Pancreas (tissue), 10 donors: ENCODE measurements at places on chromosomes 3 and 15.

- DNase-seq, result no peak
Observed at GRCh38 chr3:174951034-174951433, 91.9 kb downstream of the NAALADL2 start.

DNA sequence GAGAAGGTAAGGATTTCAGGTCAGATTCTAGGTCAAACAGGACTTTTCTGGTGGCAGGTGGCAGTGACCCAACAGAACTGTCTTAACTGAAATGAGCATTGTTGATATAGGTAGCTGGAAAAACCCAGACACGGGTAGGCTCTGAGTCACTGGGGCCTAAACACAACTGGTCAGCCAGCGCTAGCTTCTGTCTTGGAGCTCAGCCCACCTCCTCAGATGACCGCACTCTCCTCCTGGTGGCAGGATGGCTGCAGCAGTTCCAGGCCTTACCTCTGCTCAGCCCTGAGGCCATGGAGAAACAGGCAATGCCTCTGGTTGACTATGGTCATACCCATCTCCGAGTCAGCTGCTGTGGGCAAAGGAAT lies 61.1 kb upstream of the GATA2 start:
- DNase-seq, result no peak

- DNase-seq, result no peak
Observed at GRCh38 chr3:22296601-22297000, 545.6 kb upstream of the ZNF385D start.

DNA sequence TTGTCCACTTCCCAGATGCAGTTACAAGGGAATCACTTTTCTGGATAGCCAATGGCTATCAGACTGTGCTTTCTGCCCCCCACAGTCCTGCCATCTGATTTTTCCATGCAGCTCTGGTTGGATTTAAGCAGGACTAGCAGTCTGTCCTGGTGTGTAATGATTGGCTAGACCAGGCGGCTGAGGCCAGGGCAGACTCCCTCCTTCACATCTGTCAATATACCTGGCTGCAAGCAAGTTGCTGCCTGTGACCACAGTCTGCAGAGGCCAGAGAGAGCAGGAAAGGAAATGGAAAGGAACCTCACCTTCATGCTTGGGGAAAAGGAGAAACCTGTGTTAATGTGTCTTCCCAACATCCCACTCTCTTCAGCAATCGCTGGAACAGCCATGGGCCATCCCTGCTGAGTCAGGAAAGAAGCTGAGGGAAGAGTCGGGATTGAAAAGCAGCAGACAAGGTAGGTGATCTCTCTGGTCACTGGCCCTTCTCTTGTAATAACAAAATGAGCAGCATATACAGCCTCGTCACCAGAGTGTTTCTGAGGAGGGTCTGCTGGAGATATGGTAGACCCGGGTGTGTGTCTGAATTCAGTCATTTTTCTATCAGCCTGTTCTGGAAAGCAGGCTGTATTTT lies 126.7 kb upstream of the PHLDB2 start:
- DNase-seq, result peak; percentile 71

DNA sequence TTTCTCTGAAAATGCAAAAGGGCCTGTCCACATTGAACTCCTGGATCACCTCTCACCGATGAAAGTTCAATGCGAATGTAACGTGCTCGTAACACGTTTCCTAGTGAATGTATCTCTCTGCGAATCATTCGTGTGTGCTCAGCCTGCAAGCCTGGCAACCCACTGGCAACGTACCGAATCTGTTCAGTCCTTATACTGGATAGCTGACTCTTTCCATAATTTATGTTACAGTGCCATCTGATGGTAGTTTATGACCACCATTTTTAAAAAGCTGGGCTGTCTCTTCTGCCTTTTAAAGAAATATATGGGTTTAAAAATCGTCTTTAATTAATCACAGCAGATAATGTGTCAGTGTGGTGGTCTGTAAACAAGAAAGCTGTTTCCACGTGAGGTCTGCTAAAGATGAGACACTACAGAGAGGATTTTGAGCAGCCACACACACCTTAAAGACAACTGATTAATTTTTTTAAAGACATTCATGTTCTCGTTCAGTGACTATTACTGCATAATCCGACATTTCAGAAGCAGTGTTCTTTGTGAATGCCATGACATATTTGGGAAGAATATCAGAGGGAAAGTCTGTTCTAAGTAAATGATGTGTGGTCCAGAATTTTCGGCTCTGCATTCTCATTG lies 69.4 kb upstream of the FOXP1 start:
- peak; percentile 72 for DNase-seq

DNA sequence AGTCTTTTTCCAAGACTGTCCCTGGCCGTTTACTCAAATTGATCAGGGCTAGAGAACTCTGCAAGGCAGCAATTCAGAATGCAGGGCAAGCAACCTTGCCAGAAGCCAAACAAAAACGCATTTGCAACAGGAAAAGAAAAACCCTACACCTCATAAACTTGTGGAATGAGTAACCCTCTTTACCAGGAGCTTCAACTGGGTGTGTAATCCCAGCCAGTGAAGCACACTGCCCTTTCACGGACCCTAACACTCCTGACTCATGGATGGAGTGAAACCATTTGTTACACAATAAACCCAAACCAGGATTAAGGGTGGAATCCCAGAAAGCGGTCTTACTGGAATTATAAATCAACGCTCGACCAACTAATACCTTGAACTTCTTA lies 14.8 kb upstream of the LDHAL6B start:
- DNase-seq, result no peak

- no peak for DNase-seq
Observed at GRCh38 chr3:4593014-4593413, 99.9 kb downstream of the ITPR1 start.

- no peak for DNase-seq
Observed at GRCh38 chr15:39835550-39835949, 52.9 kb upstream of the FSIP1 start.

- DNase-seq, result no peak
Observed at GRCh38 chr3:132790806-132791205, 68.6 kb upstream of the NPHP3 start.

- no peak for DNase-seq
Observed at GRCh38 chr3:195913382-195913781, 5.0 kb upstream of the TNK2 start.

- DNase-seq, result peak; percentile 50
Observed at GRCh38 chr3:18445401-18446148, 20.4 kb upstream of the SATB1 start.

GRCh38 chr3:62368705-62369475 lies 4.5 kb downstream of the FEZF2 start:
- DNase-seq, result no peak

DNA sequence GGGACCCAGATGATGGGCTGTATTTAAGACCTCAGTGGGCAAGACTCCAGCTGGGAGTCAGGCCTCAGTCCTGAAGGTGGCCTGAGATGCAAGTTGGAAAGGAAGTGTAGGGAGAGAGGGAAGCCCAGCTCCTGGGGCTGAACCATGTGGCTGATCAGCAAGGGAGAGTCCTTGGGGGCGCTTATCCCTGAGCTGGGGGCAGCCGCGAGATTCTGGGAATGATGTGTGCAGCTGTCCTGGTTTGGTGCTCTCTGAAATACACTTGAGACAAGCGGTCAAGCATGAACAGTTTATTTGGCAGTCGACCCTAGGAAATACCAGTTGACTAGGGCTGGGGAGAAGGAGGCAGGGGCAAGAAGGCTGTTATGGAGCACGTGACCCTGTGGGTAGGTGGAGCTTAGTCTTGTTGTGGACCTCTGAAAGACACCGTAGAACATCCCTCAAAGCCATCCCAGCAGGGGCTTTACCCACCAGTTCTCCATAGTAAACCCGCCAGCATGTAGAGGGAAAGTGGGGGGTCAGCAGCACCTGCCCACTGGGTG lies 41.8 kb upstream of the SLC6A11 start:
- DNase-seq, result no peak

- DNase-seq, result no peak
Observed at GRCh38 chr3:129162729-129163579, 2.1 kb upstream of the ISY1 start.

- DNase-seq, result no peak
Observed at GRCh38 chr3:166569589-166569988, 732.4 kb upstream of the BCHE start.

DNA sequence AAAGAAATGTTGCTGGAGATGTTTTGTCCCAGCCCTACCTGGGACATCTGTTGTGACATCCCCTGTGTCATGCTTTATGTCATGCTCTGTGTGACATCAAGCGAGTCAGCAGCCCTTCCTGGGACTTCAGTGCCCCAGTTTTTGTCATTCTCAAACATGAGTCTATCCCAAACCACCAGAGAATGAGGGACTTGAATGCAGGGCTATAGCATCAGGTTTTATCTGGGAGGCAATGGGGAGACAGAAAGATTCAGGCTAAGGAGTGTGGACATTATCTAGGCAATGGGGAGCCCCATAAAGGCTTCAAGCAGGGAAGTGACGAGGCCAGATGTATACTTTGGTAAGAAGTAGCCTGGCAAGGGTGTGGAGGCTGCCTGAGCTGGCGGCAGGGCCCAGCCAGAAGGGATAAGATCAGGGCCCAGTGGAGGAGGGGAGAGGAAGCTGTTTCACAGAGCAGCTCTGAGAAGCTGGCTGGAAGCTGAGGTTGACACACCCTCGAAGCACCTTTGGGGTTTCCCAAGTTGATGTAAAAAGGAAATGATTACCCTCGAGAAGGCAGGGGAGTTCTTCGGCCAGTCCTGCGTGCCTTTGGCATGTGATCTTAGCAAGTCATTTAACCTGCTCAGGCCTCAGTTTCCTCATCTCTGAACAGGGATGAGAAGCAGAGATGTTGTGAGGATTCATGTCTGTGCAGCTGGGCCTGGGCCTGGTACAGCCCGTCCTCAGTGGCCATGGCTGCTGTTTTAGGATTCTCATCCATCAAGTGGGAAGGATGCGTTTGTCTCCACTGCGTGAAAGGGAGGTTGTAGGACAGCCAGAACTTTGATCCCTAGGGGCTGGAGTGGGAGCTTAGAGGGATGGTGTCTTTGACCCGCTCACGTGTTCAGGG lies 34.3 kb downstream of the IRAK2 start:
- no peak for DNase-seq

DNA sequence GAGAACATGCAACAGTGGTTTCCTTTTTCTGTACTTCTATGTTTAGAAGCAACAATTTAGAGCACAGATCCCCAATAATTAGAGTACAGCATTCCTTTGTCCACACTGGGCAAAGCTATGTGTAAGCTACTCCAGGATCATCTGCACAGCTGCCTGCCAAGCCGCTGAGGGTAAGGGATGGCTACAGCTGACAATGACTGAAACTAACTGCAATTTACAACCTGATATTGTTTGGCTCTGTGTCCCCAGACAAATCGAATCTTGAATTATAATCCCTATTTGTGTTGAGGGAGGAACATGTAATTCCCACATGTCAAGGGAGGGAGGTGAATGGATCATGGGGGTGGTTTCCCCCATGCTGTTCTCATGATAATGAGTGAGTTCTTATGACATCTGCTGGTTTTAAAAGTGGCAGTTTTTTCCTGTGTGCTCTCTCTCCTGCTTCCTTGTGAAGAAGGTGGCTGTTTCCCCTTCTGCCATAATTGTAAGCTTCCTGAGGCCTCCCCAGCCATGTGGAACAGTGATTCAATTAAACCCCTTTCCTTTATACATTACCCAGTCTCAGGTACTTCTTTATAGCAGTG lies 54.8 kb upstream of the TNFSF10 start:
- DNase-seq, result no peak

DNA sequence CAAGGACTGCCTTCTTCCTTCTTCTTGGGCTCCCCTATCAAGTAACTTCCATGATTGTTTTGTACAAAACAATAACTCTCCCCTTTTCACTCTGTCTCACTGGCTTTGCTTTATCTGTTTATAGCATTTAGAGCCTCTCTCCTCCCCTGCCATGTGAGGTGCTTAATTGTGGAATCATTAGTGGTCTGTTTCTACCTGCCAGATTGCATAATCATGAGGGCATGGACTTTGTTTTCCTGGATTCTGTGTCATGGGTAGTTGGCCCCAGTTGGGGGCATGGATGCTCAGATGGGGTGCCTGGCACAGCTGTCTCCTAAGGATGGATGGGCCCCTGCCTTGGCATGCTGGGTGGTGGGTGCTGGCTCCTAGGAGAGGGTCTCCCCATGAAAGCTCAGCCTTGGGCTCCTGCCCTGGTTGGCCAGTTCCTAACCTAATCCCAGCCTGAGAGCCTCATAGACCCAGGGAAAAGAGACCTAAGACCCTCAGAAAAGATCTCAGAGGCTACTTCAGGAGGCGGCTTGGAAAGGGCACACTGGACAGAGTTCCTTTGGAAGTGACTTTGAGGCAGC lies 8.0 kb upstream of the CTXND1 start:
- DNase-seq, result peak; percentile 8

GRCh38 chr15:48559285-48559684 lies 86.2 kb downstream of the FBN1 start:
- no peak for DNase-seq

DNA sequence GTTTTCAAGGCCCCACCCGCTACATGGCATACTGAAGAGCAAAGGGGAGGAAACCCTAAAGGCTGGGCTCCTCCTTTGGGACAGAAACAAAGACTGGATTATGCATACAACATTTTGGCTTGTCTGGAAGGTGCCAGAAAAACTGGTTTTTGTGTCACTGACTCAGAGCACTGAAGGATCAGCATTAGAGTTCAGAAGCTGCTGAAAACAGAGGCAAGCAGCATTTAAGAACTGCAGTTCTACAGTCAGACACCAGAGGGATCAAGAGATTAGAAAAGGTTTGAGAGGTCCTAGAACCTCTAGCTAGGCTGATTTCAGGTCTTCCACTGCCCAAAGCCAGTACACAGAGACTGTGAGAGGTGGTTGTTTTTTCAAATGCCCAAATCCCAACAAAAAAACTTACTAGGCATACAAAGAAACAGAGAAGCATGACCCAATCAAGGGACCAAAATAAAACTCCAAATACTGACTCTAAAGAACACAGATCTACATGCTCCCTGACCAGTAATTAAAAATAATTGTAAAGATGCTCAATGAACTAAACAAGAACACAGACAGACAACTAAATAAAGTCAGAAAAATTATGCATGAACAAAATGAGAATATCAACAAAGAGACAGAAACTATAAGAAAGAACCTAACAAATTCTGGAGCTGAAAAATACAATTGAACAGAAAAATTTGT lies 91.2 kb downstream of the SENP2 start:
- no peak for DNase-seq

- DNase-seq, result no peak
Observed at GRCh38 chr3:129528589-129529100, at the start of gene RHO. RHO (plus strand) TSS chr3:129528639; CDS start chr3:129528734, 95 bp downstream.

GRCh38 chr3:191301782-191302411 lies 27.3 kb upstream of the CCDC50 start:
- no peak for DNase-seq

GRCh38 chr15:74316141-74316540 lies 51.3 kb downstream of the CYP11A1 start:
- DNase-seq, result no peak

DNA sequence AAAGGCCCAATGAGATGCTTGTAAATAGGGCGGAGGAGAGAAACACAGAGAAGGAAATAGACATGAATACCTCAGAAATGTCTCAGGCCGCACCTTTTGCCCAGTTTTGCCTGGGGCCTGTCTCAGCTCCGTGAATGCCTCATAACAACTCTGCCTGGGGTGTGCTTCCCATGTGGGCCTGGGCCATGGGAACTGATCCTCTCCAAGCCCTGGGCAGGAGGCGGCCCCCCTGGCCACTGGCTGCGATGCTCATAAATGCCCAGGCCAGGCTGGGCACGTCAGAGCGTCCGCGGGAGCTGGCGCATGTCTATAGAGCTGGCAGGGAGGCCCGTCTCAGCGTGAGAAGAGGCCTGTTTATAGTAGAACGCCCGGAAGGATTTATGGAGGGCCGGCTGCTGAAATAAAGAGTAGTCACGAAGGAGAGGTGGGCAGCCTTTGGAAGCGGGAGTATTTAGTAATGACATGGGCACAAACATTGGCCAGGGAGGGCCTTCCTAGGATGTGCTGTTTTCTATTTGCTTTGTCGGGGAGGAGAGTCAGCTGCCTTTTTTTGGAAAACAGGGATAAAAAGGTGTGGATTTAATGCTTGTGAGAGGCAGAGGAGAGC lies 85.9 kb upstream of the IGF1R start:
- no peak for DNase-seq
